ENCODE measurements at places on chromosomes 6 and 20. TPM values are rescaled to one million over a fixed set of nuclear protein-coding genes. Genes with fewer than 3 reads are reported as not detected.

The CTAGE9 gene
- total RNA-seq, result not detected

The PGC gene
- total RNA-seq, result not detected

The SPINT3 gene
- not detected for total RNA-seq

The SEMG1 gene
- total RNA-seq, result not detected

The BMP6 gene
- total RNA-seq, result 0.25 TPM

The PI16 gene
- total RNA-seq, result not detected

The SLC17A3 gene
- not detected for total RNA-seq

The ZNF133 gene
- 27.3 TPM for total RNA-seq

The PLN gene
- total RNA-seq, result not detected

The LY6G5C gene
- total RNA-seq, result 13.8 TPM

The ADGRG6 gene
- not detected for total RNA-seq

The MAS1 gene
- not detected for total RNA-seq

The RIMS1 gene
- total RNA-seq, result 12.3 TPM

The SYCP2L gene
- 20.5 TPM for total RNA-seq

The HUS1B gene
- total RNA-seq, result 1.1 TPM

The PRR18 gene
- total RNA-seq, result not detected

The FNDC1 gene
- 0.88 TPM for total RNA-seq

The LIN28B gene
- total RNA-seq, result 105 TPM

The CAGE1 gene
- not detected for total RNA-seq

The TBXT gene
- total RNA-seq, result not detected

The MOCS1 gene
- 9.9 TPM for total RNA-seq

The ZNF334 gene
- total RNA-seq, result 32.9 TPM

The LY6G6F gene
- total RNA-seq, result not detected

The TMEM170B gene
- total RNA-seq, result 11.0 TPM

The TMC2 gene
- not detected for total RNA-seq

The BHLHE23 gene
- total RNA-seq, result 23.9 TPM

The SIRPG gene
- total RNA-seq, result not detected

The PCSK2 gene
- 28.7 TPM for total RNA-seq

The OR12D3 gene
- not detected for total RNA-seq

The CCN2 gene
- 1.2 TPM for total RNA-seq

The CCN5 gene
- total RNA-seq, result not detected

The DUSP15 gene
- 19.3 TPM for total RNA-seq

The CPXM1 gene
- total RNA-seq, result 28.1 TPM

The MUC22 gene
- not detected for total RNA-seq

The NRN1 gene
- 48.5 TPM for total RNA-seq

The ID4 gene
- total RNA-seq, result 6.3 TPM

The ARHGAP18 gene
- 7.9 TPM for total RNA-seq

The NNAT gene
- total RNA-seq, result 1,047 TPM

The CCN6 gene
- not detected for total RNA-seq

The HLA-DOA gene
- 0.69 TPM for total RNA-seq

The MUCL3 gene
- not detected for total RNA-seq

The FARS2 gene
- 14.2 TPM for total RNA-seq

The TRIM39 gene
- 14.0 TPM for total RNA-seq

The CALHM4 gene
- not detected for total RNA-seq

The TRIM31 gene
- total RNA-seq, result not detected

The SLC26A8 gene
- 0.29 TPM for total RNA-seq

The PTCHD4 gene
- 3.6 TPM for total RNA-seq

Measured in glutamatergic neuron (in vitro differentiated cells).